GM04503 (cell line): ENCODE measurements at places on chromosomes 1 and 21.

GRCh38 chr1:11024154-11024873 is 11.9 kb downstream of the TARDBP start:
- DNase-seq, result no peak

DNA sequence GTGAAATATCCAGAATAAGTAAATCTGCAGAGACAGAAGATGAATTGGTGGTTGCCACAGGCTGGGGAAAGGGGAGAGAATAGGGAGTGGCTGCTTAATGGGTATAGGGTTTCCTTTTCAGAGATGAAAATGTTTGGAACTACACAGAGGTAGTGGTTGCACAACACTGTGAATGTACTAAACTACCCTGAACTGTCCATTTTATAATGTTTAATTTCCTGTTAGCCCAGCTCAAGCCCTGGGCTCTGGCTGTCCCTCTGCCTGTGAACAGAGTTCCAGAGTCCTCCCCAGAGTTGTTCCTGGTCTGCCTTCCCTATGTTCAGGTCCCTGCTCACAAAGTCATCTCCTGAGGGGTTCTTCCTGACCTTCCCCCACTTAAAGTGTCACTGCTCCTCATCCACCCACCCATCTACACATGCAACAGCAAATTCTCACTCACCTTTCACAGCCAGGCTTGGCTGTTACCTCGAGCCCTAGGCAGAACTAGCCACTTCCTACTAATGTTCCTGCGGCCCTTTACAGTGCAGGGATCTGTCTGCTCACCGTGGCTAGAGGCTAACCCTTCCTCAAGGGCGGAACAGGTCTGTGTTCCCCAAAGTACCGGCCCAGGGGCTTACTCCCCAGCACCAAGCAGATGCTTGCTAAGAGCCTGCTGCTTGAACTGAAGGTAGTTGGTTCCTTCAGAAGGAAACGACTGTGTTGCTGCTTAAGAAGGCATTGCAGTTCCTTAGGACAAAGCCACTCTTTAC is 22.4 kb downstream of the DHCR24 start:
- no peak for DNase-seq

- DNase-seq, result no peak
These were observed 7.8 kb upstream of the CHAF1B start for GRCh38 chr21:36377391-36377842.

- no peak for DNase-seq
These were observed 511.0 kb upstream of the CAMK1G start for GRCh38 chr1:209072481-209072880.

GRCh38 chr1:50343323-50343722 is 79.9 kb downstream of the DMRTA2 start:
- no peak for DNase-seq

- no peak for DNase-seq
These were observed 15.6 kb upstream of the C1orf174 start for GRCh38 chr1:3915551-3916121.

DNA sequence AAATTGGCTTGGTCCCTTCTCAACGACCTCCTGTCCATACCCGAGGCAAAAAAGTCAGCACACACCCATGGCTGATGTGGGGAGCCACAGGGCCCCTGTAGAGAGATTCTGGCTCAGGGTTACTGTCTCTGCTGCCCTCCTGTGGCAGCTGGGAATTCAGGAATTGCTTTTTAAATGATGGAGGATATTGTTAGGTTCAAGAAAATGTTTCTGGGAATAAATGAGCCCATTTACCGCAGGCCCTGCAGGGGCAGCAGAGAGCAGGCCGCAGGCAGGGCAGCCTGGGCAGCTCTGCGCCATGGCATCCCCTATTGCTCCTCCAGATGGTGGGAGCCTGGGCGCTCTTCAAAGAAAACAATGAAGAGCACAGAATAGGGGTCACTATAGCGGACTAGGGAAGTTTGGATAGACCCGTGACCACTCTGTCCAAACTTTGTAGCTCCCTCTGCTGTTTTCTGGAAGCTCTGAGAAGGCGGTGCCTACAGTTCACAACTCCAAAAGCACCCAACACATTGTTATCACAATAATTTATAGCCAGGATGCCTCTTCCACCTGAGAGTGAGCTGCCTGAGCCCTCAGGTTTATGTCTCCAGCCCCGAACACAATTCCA is 201.1 kb downstream of the BACH1 start:
- DNase-seq, result no peak

DNA sequence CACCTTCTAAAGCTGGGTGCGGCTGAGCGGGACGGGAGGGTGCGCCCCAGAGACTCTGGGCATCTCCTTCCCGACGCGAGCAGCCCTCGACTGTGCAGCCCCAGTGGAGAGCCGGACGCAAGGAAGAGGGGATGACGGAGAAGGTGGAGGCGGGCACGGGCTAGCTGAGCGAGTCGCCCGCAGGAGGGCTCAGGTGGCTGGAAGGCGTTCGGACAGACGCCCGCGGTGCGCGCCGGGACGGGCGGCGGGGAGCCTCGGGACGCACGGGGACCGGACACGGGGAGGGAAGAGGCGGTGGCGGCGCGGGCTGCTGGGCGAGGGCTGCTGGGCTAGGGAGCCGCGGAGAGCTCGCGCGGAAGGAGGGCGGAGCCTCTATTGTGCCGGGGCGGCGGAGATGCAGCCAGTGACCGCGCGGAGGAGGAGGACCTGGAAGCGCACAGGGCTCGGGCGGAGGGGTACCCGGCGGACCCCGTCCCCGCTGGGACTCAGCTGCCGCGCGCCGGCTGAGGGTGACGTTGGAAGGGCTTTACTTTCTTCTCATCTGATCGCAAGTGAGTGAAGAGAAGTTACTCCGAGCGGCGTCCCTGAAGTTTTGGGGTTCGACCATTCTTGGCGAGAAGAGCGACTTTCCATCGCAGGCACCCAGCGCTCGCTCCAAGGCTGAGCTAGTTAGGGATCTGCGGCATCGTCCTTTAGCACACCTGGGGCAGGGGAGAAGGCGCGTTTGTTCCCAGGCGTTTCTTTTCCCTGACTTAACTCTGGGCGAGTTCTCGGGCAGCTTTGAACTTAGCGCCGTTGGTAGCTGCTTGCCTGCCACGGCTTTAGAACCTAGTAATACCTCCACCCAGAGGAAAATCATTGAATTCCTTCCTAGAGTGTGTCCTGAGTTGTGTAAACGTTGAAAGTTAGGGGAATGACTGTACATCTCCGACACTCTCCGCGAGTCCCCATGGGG is at the start of gene OLFML2B:
TSS of gene OLFML2B (minus strand) at position 323 of the 955 bp plus-strand sequence. CDS start 439 bp downstream, outside the sequence.
- DNase-seq, result peak; percentile 80

DNA sequence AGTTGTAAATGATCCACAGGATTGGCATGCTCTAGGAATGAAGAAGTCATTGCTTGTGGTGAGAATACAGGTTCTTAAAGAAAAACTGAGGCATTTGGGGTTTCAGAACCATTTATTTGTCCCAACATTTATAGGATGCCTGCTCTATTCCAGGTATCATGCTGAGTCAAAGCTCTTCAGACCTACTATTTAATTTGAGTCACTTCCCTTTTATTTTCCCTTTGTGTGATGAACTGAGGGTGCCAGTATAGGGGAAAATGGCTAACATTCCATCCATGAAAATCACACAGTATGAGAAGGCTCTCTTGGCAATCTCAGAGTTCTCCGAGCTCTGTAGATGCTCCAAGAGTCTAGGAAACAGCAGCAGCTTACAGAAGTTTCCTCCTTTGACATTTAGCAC is 110.4 kb downstream of the RNF220 start:
- no peak for DNase-seq

DNA sequence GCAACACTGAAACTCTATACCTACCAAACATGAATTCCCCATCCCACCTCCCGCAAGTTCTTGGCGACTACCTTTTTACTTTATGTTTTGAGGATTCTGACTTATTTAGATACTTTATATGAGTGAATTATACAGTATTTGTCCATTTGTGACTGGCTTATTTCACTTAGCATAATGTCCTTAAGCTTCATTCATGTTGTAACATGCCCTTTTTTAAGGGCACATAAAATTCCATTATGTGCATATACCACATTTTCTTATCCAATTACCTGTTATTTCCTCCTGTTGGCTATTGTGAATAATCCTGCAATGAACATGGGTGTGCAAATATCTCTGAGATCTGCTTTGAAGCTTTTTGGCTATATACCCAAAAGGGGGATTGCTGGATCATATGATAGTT is 22.0 kb upstream of the CHIT1 start:
- no peak for DNase-seq

- no peak for DNase-seq
These were observed 10.5 kb downstream of the CITED4 start for GRCh38 chr1:40851643-40852042.

GRCh38 chr1:16248603-16249516 is 11.9 kb upstream of the CPLANE2 start:
- peak; percentile 57 for DNase-seq

DNA sequence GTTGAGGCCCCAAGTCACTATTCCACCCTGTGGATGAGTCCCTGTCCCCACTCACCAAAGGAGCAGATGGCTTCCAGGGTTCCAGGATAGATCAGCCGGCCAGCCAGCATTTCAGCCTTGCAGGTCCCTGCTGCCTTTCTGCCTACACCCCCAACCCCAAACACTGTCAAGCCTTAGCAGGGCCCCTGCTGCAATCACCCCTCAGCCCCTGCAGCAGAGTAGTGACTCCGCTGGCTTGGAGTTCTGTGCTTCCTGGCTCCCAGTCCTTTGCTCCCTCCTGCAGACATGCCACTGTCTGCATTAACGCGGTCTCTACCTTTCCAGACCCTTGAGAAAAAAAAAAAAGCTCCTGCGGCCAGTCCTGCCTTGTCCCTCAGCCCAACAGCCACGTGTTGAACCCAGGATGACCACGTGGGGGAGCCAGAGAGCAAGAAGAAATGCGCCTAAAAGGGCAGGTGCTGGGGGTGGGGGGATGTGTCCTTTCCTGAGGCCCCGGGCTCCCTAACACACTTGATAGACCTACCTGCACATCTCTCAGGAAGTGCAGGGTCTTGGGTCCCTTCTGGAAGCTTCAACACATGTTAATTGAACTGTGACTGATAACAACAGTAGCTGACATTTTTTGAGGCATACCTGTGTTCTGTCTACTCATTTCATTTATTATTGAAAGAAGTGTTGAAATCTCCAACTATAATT is 37.4 kb downstream of the RASSF5 start:
- no peak for DNase-seq

DNA sequence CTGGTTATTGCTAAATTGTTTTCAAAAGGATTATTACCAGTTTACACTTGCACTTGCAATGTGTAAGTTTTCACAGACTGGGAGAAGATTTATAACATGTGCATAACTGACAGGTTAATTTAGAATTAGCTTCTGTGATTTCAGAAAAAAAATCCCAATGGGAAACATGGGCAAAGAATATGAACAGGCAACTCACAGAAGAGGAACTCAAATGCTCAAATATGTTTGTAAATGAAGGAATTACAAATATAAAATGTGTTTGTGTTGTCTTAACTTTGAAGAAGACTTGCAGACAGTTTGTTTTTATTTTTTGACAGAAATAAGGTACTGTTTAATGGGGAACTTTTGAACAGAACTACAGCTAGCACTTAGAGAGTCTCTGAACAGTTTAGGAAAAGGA is 8.4 kb downstream of the TSEN15 start:
- DNase-seq, result no peak

GRCh38 chr1:97524211-97524610 is 396.6 kb downstream of the DPYD start:
- no peak for DNase-seq

GRCh38 chr1:52037402-52037814 is 3.8 kb upstream of the KTI12 start:
- no peak for DNase-seq

GRCh38 chr21:42392731-42393442 is 3.0 kb downstream of the TMPRSS3 start:
- DNase-seq, result no peak

DNA sequence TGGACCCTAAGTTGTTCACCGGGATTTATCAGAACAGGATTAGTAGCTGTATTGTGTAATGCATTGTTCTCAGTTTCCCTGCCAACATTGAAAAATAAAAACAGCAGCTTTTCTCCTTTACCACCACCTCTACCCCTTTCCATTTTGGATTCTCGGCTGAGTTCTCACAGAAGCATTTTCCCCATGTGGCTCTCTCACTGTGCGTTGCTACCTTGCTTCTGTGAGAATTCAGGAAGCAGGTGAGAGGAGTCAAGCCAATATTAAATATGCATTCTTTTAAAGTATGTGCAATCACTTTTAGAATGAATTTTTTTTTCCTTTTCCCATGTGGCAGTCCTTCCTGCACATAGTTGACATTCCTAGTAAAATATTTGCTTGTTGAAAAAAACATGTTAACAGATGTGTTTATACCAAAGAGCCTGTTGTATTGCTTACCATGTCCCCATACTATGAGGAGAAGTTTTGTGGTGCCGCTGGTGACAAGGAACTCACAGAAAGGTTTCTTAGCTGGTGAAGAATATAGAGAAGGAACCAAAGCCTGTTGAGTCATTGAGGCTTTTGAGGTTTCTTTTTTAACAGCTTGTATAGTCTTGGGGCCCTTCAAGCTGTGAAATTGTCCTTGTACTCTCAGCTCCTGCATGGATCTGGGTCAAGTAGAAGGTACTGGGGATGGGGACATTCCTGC is 3.9 kb upstream of the OLFML3 start:
- peak; percentile 23 for DNase-seq

DNA sequence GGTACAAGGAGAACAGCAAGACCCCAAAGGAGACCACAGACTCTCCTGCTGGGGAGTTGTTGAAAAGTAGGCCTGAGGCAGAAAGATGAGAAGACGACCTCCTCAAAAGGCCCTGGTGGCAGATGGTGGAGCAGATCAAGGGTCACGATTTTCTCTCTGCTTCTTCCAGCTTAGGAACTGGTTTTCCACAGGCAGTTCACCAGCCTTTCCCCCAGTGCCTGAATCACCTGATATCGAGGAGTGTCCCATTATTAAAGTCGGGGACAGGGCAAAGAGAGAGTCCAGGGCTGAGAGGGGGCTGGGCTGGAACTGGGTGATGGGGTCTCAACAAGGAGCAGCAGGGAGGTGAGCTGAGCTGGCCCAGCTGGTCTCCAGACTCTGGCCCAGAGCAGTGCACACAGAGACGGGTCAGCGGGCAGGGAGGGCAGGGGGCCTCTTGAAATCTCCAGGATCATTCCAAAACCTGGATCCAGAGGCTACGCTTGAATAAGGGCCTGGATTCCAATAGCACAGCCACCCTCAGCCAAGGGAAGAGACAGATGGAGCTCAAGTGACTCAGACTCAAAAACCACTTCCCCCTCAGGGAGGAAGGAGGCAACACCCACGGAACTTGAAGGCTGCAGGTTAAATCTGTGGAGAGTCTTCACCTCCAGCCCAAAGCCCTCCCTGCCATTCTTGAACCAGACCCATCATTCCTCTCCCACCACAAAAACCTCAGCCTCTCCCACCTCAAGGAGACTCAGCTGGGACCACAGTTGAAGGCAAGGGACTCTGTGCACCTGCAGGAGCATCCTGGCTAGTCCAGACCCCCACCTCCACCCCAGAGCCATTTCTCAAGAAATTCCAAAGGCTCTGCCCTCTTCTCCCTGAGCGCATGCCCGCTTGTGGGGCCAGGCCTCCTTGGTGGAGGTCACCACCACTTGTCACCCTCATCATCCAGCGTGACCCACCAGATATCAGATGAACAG is at the start of gene S100A5:
TSS of gene S100A5 (minus strand) at position 541 of the 968 bp plus-strand sequence. CDS start 743 bp downstream, outside the sequence.
- no peak for DNase-seq

DNA sequence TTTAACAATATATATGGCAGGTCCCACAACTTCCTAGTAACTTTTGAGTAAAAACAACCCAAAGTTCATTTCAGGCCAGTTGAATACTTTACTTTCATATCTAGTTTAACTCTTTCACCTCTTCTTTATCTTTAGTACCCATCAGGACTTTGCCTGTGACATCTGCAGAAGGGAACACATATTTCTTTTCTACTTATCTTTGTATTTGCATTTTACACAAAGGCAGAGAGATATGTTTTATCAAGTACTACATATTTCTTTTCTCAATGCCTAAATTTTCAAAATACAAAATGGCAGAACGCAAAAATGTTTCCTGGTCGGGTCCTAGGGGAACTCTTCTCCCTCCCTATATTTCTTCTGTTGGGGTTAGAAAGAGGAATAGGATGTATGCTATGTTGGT is 6.8 kb upstream of the PTPRC start:
- no peak for DNase-seq
